H9 (cell line): ENCODE measurements at places on chromosomes 4 and X.
A peak's percentile ranks its signal among the peaks of the same experiment; 100 is the strongest.

GRCh38 chr4:8200302-8200975 is 1.3 kb downstream of the SH3TC1 start:
- no peaks in the 10 kb centered on the region for H3K4me1 ChIP-seq
- no peak for DNase-seq
- no peaks in the 10 kb centered on the region for H3K36me3 ChIP-seq
- no peak overlapping the region for H3K4me3 ChIP-seq

GRCh38 chr4:80831383-80832361 is 198.8 kb upstream of the BMP3 start:
- DNase-seq, result no peak
- no peaks in the 10 kb centered on the region for H3K27me3 ChIP-seq
- H3K4me3 ChIP-seq, result no peak overlapping the region
- H3K4me1 ChIP-seq, result no peaks in the 10 kb centered on the region

DNA sequence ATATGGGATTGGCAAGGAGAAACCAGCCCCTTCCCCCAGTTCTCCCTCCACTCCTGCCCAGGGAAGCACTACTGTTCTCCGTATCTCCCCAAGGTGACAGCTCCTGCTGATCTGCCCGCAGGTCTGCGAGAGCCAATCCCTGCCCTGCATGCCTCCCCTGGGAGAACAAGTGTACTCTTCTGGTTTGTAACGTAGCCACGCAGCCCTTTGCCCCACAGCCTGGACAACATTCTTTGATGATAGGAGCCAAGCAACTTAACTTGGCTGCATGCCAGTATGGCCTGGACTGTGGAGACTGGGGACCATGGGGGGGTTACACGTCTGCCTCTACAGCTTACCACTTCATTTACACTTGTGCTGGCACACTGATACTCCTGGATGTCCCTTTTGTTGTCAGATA is 2.0 kb downstream of the STBD1 start:
- peaks cover 4% of the 10 kb centered on the region; the same call in 1 of the 2 replicates for H3K27me3 ChIP-seq
- no peak overlapping the region for H3K4me3 ChIP-seq
- peaks cover 12% of the 10 kb centered on the region for H3K36me3 ChIP-seq
- peaks cover 1% of the 10 kb centered on the region; the same call in 1 of the 2 replicates for H3K4me1 ChIP-seq
- DNase-seq, result no peak
- H3K27ac ChIP-seq, result no peak overlapping the region

- H3K36me3 ChIP-seq, result no peaks in the 10 kb centered on the region
- no peak overlapping the region for H3K27ac ChIP-seq
- no peaks in the 10 kb centered on the region for H3K4me1 ChIP-seq
- H3K4me3 ChIP-seq, result no peak overlapping the region
Observed at GRCh38 chr4:144461906-144462305, 184.1 kb upstream of the HHIP start.

DNA sequence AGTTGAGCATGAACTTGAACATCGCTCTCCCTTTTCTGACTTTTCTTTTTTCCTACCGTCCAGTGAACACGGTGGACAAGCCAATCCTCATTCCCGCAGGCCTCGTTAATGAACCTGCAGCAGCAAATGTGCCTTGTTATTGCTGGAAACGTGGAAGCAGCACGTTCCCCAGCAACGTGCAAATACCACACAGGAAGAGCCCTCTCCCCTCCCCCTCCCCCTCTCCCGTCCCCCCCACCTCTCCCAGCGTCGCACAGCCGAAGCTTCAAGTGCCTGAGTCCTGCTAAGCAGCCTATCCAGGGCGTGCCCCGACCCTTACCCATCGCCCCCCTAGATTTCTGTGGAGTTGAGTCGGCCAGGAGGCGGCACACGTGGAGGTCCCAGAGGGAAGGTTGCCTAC is 219.9 kb downstream of the BCOR start:
- no peaks in the 10 kb centered on the region for H3K36me3 ChIP-seq
- peak; percentile 48 for DNase-seq
- peaks cover 3% of the 10 kb centered on the region; the same call in 1 of the 2 replicates for H3K4me1 ChIP-seq
- no peaks in the 10 kb centered on the region for H3K27me3 ChIP-seq
- H3K4me3 ChIP-seq, result no peak overlapping the region

DNA sequence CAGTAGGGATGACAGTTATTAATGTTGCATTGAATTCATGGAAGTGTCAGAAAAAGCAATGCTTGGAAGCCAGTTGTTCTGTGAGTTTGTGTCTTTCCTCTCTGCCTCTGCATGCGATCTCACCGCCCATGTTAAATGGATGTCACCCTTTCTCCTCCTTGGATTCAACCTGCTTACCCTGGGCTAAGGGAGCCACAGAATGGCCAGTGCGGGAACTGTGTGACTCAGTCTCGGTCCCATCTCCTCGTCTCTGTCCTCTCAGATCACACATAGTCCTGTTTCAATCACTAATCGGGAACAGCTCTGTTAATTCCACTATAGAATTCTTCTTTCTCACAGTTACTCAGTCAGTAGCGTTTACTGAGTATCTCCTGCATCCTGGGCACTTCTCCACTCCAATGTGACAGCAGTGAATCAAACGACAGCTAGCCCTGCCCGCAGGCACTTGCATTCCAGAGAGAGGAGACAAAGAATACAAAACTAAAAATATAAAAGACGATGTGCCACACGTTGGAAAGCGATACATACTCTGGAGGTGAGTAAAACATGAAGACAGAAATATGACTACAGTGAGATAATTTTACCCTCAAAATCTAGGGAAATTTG is 53.6 kb upstream of the TLR3 start:
- peaks cover 7% of the 10 kb centered on the region; the same call in 1 of the 2 replicates for H3K4me1 ChIP-seq
- no peak overlapping the region for H3K4me3 ChIP-seq

GRCh38 chr4:86178211-86178610 is 181.6 kb downstream of the MAPK10 start:
- H3K4me3 ChIP-seq, result no peak overlapping the region
- H3K36me3 ChIP-seq, result peaks cover 7% of the 10 kb centered on the region; the same call in 1 of the 2 replicates

GRCh38 chrX:121886557-121886956 is 839.1 kb downstream of the GLUD2 start:
- no peak overlapping the region for H3K4me3 ChIP-seq
- 0 out of 3 replicates have a peak, but pooled peaks cover 3% of the 10 kb centered on the region for H3K36me3 ChIP-seq

- H3K4me3 ChIP-seq, result peak overlapping the region; percentile 52
- H3K27me3 ChIP-seq, result no peaks in the 10 kb centered on the region
- peaks cover 3% of the 10 kb centered on the region; the same call in 2 of the 3 replicates for H3K36me3 ChIP-seq
- no peak for DNase-seq
- H3K27ac ChIP-seq, result no peak overlapping the region
Observed at GRCh38 chrX:154486052-154486395, 391 bp downstream of the UBL4A start.

DNA sequence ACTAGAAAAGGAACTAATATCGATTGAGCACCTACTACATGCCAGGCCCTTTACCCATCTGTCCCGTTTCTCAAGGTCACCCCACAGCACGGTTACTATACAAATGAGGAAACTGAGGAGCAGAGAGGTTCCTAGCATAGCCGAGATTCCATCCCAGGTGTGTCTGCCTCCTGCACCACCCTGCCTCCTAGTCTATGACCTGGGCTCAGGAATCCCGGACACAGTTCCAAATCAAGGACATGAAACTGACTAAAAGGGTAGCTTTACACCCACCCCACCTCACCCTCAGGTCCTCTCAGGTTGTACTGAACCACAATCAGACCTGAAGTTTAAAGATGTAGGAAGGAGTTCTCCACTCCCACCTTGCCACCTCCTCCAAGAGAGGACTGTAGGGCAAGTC is 55.6 kb downstream of the APBB2 start:
- no peak overlapping the region for H3K27ac ChIP-seq
- no peaks in the 10 kb centered on the region for H3K36me3 ChIP-seq
- H3K4me1 ChIP-seq, result no peaks in the 10 kb centered on the region; the same call in 1 of the 2 replicates
- H3K4me3 ChIP-seq, result no peak overlapping the region

- no peak overlapping the region for H3K4me3 ChIP-seq
- no peaks in the 10 kb centered on the region for H3K4me1 ChIP-seq
- H3K36me3 ChIP-seq, result no peaks in the 10 kb centered on the region; the same call in 2 of the 3 replicates
- no peak for DNase-seq
- H3K27ac ChIP-seq, result no peak overlapping the region
- no peaks in the 10 kb centered on the region for H3K27me3 ChIP-seq
Observed at GRCh38 chr4:19700992-19701391, 550.7 kb upstream of the SLIT2 start.

DNA sequence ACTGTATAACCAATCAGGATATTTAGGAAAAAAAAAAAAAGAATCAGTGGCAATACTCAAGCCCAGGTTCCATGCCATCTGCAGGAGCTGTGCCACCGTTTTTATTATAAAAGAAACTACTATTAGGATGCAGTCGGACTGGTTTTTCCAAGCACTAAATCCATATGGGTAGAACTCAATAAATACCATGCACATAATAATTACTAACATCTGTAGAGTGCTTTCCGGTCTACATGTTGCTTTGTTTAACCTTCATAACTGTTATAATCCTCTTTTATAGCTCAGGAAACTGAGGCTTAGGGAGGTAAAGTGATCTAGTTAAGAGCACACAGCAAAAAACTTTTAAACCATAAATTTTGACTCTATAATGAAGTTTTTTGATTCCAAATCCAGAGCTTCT is 24.0 kb downstream of the ARSJ start:
- H3K4me3 ChIP-seq, result no peak overlapping the region
- no peak overlapping the region for H3K27ac ChIP-seq
- H3K27me3 ChIP-seq, result no peaks in the 10 kb centered on the region

- no peaks in the 10 kb centered on the region for H3K27me3 ChIP-seq
- DNase-seq, result no peak
- H3K4me1 ChIP-seq, result no peaks in the 10 kb centered on the region
- H3K4me3 ChIP-seq, result no peak overlapping the region
- no peak overlapping the region for H3K27ac ChIP-seq
Observed at GRCh38 chr4:119543187-119543586, 85.4 kb downstream of the PDE5A start.

GRCh38 chrX:39654183-39654925 is 443.4 kb downstream of the BCOR start:
- peak overlapping the region; percentile 45 for H3K4me3 ChIP-seq
- peak; percentile 49 for DNase-seq
- peaks cover 4% of the 10 kb centered on the region; the same call in 1 of the 2 replicates for H3K4me1 ChIP-seq
- no peaks in the 10 kb centered on the region for H3K27me3 ChIP-seq

DNA sequence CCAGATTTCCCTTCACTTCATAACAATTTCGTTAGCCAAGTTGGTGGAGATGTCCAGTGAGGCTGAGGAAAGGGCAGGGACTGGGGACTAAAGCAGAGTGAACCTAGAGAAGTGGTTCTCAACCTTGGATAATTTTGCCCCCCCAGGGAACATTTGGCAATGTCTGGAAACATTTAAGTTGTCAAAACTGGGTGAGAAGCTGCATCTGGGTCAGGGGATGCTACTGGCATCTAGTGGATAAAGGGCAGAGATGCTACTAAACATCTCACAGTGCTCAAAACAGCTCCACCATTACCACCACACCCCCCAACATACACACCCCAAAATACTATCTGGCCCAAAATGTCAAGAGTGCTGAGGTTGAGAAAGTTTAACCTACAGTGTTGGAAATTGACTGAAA is 32.0 kb upstream of the FGF16 start:
- no peak overlapping the region for H3K27ac ChIP-seq
- no peaks in the 10 kb centered on the region for H3K27me3 ChIP-seq
- peaks cover 10% of the 10 kb centered on the region for H3K36me3 ChIP-seq
- no peaks in the 10 kb centered on the region for H3K4me1 ChIP-seq
- no peak overlapping the region for H3K4me3 ChIP-seq

DNA sequence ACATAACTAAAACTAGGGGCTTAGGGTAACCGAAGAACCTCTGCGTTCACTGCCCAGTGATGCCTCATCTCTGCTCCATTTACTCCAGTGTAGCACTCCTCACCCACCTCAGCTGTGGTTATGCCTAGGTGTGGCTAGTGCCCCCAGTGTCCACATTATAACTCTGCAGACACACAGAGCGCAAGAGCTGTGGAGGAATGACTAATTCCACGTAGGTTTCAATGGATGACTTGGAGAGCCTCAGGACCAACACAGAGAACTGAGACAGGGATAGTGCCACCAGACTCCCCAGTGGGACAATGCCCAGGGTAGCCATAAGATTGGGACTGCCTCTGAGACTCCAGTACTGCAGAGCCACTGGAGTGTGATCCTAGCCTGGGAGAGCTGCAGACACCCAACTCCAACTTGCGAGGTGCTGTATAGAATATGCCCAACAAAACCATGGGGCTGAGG is 542.4 kb upstream of the DIPK2B start:
- H3K27me3 ChIP-seq, result no peaks in the 10 kb centered on the region
- peak; percentile 40 for DNase-seq
- H3K36me3 ChIP-seq, result peaks cover 14% of the 10 kb centered on the region
- no peaks in the 10 kb centered on the region; the same call in 1 of the 2 replicates for H3K4me1 ChIP-seq

DNA sequence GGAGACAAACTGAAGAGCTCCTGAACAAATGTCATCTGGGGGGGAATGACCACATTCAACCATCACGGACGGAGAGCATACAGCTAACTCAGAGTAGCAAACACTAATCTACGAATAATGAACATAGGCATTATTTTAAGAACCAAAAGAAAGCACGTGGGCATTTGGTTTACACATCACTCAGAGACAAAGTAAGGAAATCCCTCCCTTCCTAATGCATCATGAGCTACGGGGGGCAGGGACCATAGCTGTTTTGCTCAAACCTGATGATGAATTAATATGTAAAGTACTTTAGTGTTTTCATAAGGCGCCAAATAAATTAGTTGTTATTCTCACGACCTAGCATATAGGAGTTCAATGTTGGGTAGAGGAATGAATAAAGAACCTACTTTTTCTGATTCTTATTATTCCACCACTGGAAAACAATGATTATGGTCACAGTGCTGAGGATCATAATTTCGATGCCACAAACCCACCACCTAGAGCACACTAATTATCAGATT is 11.7 kb upstream of the TMEM156 start:
- H3K36me3 ChIP-seq, result no peaks in the 10 kb centered on the region
- H3K4me1 ChIP-seq, result peaks cover 2% of the 10 kb centered on the region; the same call in 1 of the 2 replicates
- no peak for DNase-seq
- peak overlapping the region; percentile 92 for H3K4me3 ChIP-seq
- H3K27me3 ChIP-seq, result no peaks in the 10 kb centered on the region

GRCh38 chr4:26609868-26610267 is 26.0 kb downstream of the TBC1D19 start:
- no peak for DNase-seq
- no peaks in the 10 kb centered on the region for H3K36me3 ChIP-seq

- no peak for DNase-seq
- H3K27me3 ChIP-seq, result no peaks in the 10 kb centered on the region
- peaks cover 8% of the 10 kb centered on the region for H3K36me3 ChIP-seq
- no peak overlapping the region for H3K27ac ChIP-seq
- H3K4me1 ChIP-seq, result no peaks in the 10 kb centered on the region
Observed at GRCh38 chr4:109025471-109026076, 262.7 kb upstream of the ETNPPL start.

GRCh38 chrX:13152518-13153185 is 108.2 kb upstream of the FAM9C start:
- H3K27me3 ChIP-seq, result no peaks in the 10 kb centered on the region
- H3K36me3 ChIP-seq, result peaks cover 29% of the 10 kb centered on the region
- peak overlapping the region; percentile 83 for H3K27ac ChIP-seq
- DNase-seq, result peak; percentile 51
- no peak overlapping the region for H3K4me3 ChIP-seq

DNA sequence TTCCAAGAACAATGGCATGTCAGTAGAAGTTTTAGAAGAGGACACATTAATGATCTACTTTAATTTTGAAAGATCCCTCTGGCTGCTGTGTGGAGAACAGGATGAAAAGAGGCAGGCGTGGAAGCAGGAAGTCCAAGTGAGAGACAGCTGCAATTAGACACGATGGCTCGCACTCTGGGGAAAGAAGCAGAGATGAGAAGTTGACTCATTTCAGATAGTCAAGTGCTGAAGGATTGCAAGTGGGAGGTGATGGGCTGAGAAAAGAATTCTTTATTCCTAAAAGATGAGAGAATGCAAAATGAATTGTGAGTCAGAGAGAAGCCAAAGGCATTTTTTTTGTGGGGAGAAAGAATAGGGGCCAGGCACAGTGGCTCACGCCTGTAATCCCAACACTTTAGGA is 16.5 kb downstream of the RXFP1 start:
- no peaks in the 10 kb centered on the region for H3K27me3 ChIP-seq
- no peaks in the 10 kb centered on the region for H3K36me3 ChIP-seq
- H3K4me3 ChIP-seq, result no peak overlapping the region

- DNase-seq, result no peak
- peak overlapping the region; percentile 75 for H3K27ac ChIP-seq
- peaks cover 8% of the 10 kb centered on the region; the same call in 1 of the 2 replicates for H3K4me1 ChIP-seq
- H3K4me3 ChIP-seq, result no peak overlapping the region
- H3K36me3 ChIP-seq, result peaks cover 16% of the 10 kb centered on the region
Observed at GRCh38 chr4:151294833-151295496, 18.0 kb downstream of the PRSS48 start.
